ENCODE measurements at places on chromosomes 12 and 14.
A peak's percentile ranks its signal among the peaks of the same experiment; 100 is the strongest.

DNA sequence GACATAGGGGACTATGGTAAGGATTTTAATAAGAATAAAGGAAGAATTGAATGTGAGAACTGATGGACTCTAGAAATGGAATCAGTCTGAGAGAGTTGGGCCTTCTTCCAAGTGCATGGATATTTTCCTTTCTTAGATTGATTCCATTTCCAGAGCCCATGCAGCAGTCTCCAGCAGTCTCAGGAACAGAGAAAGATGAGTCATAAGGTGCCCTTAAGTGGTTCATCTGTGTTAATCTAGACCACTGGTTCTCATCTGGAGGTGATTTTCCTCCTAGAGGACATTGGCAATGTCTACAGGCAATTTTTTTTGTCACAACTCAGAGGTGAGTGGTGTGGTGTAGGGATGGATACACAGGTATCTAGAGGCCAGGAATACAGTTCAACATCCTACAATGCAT is 25.9 kb downstream of the TRIM9 start:
- DNase-seq = no peak

DNA sequence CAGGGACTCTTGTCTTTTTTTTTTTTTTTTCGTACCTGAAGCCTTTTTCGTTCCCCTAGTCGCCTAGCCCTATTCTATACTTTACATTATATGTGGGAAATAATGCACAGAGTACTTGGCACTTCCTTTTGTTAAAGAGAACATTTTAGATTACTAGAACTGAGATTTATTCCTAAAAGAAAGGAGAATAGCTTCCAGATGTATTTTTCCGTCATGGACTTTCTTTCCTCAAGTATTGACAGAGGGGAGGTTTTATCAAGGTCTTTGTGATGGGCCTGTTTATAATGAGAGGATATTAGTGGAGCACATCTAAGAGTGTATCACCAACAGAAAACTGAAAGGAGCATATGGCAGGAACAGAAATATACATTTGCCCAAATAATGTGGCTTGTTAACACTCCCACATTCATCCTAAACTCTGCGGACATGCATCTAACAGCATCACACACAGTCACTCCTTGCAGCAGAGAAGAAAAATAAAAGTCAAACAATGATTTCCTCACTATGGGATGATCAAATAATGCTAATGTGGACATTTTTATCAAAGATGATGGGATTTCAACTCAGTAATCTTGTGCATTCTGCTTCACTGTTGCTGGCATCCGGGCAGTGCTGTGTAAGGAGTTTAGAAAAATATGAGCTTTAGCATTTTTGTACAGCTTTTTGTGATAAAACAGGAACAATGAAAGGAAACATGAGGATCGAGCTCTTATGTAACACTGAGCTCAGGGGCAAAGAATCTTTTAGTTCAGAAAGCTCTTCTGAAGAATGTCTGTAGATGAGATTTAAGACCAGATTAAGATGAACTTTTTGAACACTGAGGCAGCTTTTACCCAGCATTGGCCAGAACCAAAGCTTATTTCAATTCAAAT is 183.1 kb downstream of the EGLN3 start:
- no peak for DNase-seq

- peak; percentile 69 for DNase-seq
These were observed 3.2 kb upstream of the FICD start for GRCh38 chr12:108511633-108512540.

DNA sequence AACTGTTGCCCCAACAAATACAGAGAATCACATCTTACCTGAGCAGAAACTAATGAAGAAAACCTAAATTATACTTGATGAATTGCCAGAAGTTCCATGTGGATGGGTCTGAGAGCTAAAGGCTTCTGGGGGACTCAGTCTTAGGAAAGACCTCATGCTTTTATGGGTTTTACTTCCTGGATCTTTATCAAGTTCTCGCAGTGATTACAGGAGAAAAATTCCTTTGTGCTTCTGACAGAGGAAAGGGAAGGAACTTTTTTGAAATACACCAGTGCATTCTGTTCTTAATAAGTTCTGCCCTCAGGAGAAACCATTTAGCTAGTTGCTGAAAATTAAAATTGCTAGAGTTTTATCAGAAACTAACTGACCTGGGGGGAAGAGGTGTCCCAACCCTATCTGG is 203.9 kb upstream of the KITLG start:
- DNase-seq = no peak

DNA sequence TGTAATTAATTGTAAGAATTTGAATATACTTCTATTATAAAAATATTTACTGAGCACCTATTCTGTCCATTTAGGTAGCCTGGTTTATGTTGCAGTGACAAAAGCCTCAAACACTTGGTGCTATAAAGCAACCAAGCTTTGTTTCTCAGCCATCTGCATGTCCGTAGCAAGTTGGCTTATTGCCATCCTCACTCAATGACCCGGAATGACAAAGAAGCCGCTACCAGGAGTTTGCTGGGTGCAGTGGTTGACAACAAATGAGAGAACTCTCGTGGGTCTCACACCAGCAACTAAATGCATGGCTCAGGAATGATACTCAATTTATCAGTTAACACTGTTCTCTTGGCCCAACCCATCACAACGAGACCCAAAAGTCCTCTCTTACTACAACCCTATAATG is 553.1 kb downstream of the DIO2 start:
- DNase-seq = no peak

DNA sequence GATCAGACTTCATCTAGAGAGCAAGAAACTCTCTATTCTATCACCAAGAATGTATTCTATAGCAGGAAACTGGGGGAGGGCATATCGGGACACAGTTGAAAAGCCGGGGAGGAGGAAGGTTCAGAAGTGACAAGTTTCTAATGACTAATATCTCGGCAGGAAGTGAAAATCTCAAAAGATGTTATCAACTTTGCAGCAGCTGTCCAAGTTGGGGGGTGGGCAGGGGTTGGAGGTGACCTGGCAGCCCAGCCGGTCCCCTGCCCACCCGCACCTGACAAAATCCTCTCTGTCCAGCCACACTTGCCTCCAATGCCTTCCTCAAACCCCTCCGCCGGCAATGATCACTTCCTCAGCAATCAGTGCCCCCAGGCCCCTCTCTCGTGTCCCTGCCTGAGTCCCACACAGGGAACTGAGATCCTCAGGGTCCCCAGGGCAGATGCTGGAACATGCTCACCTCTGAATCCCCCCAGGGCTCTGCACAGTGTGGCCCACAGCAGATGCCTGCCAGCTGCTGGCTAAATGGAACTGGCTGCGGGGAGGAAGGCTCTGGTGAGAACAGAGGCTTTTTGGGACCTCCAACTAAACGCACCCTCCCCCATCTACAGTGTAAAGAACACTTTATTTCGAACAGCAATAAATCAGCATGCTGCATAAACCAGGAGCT is 43.9 kb downstream of the CCDC88C start:
- peak; percentile 46 for DNase-seq

DNA sequence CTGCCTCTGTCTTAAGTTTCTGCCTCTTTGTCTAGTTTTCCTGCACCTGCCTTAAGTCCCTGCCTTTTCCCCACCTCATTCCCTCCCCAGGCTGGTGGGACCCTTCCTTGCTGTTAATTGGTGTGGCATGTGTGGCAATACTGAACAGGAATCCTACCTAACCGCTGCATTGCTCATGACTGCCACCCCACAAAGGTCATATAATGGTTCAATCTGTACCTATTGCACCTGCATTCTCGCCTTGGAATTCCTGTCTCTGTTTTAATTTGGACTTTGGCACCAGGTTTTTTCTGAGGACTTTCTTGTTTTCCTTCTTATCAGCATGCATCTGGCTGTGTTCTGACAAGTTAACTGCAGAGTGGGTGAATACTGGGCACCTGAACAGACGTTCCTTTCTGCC is 966.2 kb upstream of the TMEM132C start:
- no peak for DNase-seq

DNA sequence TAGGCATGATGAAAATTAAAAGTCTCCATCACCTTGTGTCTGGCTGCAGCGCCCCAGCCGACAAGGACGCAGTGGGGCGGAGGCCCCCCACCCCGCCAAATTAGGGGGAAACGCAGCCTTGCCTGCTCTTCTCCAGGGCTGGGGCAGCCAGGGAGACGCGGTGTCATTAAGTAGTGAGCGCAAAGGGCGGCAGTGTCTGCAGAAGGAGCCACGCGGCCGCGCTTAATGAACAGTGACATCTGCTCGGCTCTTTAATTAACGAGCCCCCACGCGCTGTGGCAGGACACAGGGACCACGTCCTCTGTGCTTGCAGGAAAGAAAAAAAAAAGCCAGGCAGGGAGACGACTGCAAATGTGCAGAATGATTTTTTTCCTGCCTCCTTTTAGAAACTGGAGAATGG is 93.4 kb upstream of the NCOR2 start:
- DNase-seq = no peak

- DNase-seq = no peak
These were observed 184.4 kb upstream of the HIF1A start for GRCh38 chr14:61510736-61511557.

GRCh38 chr14:103558071-103558882 is 4.2 kb downstream of the BAG5 start:
- DNase-seq = no peak

DNA sequence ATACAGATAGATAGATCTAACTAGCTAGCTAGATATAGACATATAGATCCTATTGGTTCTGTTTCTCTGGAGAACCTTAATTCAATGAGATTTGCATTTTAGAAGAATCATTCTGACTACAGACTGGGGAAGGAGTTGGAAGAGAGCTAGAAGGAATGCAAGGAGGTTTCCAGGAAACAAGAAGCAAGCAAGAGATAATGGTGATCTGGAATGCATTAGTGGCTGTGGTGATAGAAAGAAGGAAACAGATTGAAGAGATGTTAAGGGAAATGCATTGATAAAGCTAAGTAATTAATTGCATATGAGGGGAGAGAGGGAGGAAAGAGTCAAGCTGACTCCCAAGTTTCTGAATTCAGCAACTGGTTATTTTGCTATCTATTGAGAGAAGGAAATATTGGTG is 42.7 kb downstream of the DBX2 start:
- DNase-seq = no peak

DNA sequence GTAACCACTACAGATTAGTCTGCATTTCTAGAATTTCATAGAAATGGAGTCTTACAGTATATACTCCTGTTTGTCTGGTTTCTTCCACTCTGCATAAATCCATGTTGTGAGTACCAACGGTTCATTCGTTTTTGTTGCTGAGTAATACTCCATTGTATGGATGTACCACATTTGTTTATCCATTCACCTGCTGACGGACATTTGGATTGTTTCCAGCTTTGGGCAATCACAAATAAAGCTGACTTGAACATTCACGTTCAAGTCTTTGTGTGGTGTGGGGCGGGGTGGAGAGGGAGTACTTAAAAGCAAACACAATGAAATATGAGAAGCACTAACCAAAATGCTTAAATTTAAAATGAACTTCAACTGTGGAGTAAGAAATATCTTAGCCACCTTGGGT is 7.1 kb downstream of the HECTD4 start:
- DNase-seq = no peak

- DNase-seq = no peak
These were observed 12.8 kb downstream of the TCHP start for GRCh38 chr12:109912855-109913321.

GRCh38 chr14:86884498-86884897 is 1108.5 kb downstream of the GALC start:
- no peak for DNase-seq

- no peak for DNase-seq
These were observed 17.1 kb upstream of the NEK9 start for GRCh38 chr14:75143761-75144527.

GRCh38 chr14:68506021-68506644 is 286.7 kb downstream of the ZFP36L1 start:
- no peak for DNase-seq

DNA sequence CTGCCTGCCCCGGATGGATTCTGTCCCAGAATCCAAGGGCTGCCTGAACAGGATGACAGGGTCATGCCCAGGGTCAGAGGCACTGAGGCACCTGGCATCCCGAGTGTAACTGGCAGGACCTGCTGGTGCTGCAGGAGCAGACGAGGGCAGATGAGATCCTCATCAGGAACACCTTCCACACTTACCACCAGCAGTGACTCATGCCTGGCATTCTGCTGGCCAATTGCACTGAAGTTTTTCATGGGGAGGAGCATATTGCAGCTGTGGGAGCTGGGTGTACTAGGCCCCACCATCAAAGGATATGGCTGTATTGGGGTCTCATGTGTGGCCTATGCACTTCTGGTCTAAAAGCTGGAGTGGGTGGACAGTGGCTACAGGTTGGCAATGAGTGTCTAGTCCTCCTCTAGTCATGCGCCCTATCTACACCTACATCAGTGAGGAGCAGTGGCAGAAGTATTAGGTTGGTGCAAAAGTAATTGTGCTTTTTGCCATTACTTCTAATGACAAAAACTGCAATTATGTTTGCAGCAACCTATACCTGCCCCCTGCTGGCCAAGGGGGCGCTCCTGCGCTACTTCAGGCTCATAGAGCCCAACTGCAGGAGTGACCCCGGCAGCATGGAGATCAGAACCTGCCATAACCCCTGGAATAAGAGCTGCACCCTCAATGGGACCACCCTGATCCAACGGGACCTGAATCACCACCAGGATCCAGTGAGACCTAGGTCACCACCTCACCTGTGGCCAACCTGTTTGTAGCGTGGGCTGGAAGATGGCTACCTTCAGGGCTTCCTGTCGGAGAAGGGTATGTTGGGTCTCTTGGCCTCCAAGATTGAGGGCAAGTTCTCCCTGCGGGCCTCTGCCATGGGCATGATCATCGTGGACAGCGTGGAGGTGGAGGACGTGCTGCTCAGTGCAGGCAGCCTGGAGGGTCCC is 8.0 kb upstream of the C12orf42 start:
- peak; percentile 40 for DNase-seq

- DNase-seq = no peak
These were observed 606 bp downstream of the PRIMA1 start for GRCh38 chr14:93787465-93788292.

- DNase-seq = no peak
These were observed 4.1 kb upstream of the KRT7 start for GRCh38 chr12:52228931-52229330.

GRCh38 chr12:52539083-52539820 is 13.7 kb downstream of the KRT71 start:
- no peak for DNase-seq

GRCh38 chr14:102620413-102620812 is 28.0 kb downstream of the RCOR1 start:
- no peak for DNase-seq

DNA sequence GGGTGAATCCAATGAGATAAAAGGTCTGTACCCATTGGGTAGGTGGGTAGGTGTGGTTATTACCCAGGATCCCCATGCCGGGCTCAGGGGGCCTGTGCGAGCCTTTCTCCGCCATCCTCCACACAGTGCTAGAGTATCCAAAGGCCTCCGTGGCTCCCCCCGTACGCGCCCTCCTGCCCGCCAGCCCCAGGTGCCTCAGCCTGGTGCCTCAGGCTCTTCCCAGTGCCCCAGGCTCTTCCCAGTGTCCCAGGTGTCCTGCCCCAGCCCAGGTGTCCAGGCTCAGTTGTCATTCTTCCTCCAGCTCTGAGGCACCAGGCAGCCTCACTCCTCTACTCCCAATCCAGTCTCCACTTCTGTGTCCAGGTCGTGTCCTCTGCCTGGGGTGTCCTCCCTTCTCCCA is 27.6 kb upstream of the YY1 start:
- DNase-seq = no peak

GRCh38 chr12:97535582-97535981 is 73.0 kb downstream of the RMST start:
- DNase-seq = no peak

Measured in naive thymus-derived CD4-positive, alpha-beta T cell (primary cell).